NCI-H1092 (cell line): ENCODE measurements at places on chromosomes 3 and 15.

- DNase-seq, result no peak
These were observed 51.5 kb upstream of the NANOGP8 start for GRCh38 chr15:35136321-35137189.

DNA sequence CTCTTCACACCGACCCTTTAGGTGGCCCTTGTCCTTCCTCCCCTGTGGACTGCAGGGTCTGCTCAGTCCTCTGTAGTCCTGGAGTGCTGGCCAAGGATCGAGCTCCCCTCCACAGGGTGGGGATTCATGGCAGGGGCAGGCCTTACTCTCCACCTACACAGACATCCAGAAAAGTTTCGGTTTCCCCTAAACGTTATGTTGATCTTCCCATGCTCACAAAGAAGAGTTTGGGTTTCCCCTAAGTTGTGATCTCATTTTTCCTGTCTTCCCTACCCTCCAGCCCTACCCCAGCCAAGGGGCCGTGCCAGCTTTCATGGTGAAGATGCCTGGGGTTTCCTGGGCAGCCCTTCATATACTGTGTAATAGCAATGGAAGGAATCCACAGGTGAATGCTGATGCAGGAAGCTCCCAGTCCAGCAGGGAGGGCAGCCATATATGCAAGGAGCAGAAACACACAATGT, 10.3 kb downstream of the STOML1 start:
- DNase-seq, result no peak

DNA sequence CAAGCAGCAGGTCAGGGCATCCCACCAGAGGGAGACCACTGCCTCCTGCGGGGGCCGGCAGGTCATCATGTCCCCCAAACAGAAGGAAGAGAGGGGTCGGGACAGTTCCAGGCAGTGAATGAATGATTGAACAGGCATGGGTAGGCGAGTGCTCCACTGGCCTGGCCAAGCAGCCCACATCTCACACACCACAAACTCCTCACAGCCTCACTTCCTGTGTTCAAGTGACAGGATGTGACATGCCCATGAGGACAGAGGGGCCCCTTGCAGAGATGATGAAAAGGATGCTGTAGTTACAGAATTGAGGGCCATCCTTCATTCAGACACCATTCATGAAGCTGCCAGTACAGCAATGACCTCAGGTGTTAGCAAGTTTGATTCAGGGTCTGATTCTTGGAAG, 3.7 kb downstream of the IQSEC1 start:
- DNase-seq, result no peak

DNA sequence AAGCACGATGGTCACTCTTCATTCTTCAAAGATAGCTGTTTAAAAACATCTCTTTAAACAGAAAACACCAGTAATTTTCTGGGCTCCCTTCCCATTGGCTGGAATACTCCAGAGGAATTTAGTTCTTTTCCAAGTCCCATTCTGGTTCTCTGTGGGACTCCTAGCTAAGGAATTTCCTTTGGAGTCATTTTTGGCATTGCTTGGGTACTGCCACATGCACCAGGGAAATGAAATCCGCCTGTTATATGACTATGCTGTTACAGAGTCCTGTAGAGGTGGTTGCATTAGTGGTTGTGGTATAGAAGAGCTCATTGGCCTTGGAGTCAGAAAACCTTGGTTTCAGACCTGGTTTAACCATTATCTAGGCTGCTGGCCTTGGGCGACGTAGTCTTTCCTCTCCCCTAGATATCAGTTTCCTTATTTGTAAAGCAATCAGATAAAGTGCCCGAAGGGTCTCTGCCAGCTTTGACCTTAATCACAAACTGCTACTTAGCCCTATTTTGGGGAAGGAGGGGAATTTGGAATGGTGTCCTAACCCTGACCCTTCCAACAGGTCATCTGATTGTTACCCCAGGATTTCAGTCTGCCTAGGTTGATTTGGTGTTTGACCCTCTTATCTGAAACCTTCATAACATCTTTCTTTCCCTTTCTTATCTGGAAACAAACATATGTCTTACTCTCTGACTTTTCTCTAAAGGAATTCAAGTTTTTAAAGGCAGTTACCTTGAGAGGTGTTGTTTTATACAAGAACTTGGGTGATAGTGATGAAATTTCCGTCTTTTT, 13.4 kb downstream of the RTP1 start:
- DNase-seq, result no peak

GRCh38 chr15:83998486-83998885, 237.1 kb upstream of the GOLGA6L4 start:
- no peak for DNase-seq

DNA sequence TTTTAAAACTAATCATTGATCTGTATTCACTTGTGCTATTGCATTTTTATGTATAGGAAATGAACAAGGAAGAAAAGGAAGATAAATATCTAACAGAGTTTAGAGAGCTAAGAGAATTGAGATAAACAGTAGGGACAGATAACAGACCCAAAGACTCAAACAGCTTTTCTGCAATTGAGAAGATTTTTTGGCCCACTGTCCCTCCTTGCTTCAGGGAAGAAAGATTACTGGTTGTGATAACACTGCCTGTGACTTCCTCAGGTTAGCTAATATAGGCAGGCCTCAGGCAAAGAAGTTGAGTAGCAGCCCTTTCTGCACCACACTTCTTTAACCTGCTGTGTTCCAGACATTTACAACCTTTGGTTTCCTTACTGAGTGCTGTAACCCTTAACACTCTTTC, 2.7 kb upstream of the COX17 start:
- DNase-seq, result no peak

DNA sequence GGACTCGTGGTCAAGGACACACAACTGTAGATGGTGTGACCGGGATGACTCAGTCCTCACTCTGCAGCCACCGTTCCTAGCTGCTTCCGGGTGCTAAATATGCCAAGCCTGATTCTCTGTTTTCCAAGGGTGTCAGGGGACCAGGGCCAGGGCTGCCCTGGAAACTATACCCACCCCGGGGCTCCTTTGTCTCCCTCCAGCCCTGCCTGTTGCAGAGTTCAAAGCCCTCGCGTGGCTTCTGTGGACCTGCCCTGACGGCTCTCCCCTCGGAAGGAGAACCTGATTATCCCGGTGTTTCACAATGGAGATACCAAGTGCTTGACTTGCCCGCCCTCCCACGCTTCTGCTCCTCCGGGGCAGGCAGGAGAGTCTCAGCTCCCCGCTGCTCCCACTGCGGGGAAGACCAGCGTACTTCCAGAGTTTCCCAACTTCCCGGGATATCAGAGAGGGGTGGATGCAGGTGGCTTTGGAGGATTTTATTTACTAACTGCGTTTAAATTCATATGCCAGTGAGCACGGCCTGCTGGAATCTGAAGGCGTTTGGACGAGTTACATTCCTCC, 125.0 kb downstream of the ASB7 start:
- DNase-seq, result no peak

- no peak for DNase-seq
These were observed 33.1 kb upstream of the MED12L start for GRCh38 chr3:151052346-151052745.

GRCh38 chr15:27336676-27337075, 365.7 kb downstream of the GABRG3 start:
- no peak for DNase-seq

GRCh38 chr3:194212845-194213331, 76.9 kb downstream of the HES1 start:
- DNase-seq, result no peak

DNA sequence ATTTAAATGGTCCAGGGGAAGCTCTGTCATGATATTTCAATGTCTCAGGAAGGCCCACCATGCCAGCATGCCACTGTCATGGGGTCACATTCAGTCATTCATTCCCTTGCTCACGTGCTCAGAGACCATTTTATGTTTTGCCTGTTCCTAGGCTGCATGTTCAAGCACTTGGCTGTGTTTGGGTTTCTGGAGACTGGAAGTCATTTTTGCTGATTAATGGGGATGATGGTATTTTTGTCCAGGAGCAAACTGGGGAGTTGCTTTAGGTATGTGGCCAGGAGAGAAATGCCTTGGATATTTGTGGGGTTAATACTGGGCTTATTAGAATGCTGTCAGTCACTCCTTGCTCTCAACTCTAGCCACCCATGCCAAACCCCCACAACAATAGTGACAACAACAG, 303.5 kb downstream of the PTPRG start:
- DNase-seq, result no peak

GRCh38 chr15:66718220-66718988, 16.4 kb downstream of the SMAD6 start:
- DNase-seq, result no peak

- no peak for DNase-seq
These were observed 28.2 kb downstream of the GRAMD2A start for GRCh38 chr15:72169236-72169920.

GRCh38 chr3:25872200-25872877, 82.4 kb downstream of the OXSM start:
- DNase-seq, result no peak

- DNase-seq, result no peak
These were observed 21.9 kb downstream of the KLHL6 start for GRCh38 chr3:183533412-183534132.

- DNase-seq, result no peak
These were observed 45.5 kb downstream of the SATB1 start for GRCh38 chr3:18379647-18380046.

- DNase-seq, result no peak
These were observed 1.6 kb upstream of the UBE2Q2 start for GRCh38 chr15:75841626-75842025.

- DNase-seq, result no peak
These were observed 7.9 kb downstream of the ACP3 start for GRCh38 chr3:132325103-132325606.

DNA sequence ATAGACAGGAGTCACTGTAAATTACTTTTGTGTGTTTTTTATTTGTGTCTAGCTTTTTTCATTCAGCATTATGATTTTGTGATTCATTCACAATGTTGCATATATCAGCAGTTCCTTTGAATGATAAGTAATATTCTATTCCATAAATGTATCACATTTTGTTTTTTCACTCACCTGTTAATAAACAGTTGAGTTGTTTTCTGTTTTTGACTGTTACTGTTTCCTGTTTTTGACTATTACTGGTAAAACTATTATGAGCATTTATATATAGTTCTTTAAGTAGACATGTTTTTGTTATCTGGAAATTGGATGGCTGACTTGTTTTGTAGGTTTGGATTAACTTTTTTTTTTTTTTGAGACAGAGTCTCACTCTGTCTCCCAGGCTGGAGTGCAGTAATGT, 138.4 kb downstream of the RSRC1 start:
- no peak for DNase-seq

DNA sequence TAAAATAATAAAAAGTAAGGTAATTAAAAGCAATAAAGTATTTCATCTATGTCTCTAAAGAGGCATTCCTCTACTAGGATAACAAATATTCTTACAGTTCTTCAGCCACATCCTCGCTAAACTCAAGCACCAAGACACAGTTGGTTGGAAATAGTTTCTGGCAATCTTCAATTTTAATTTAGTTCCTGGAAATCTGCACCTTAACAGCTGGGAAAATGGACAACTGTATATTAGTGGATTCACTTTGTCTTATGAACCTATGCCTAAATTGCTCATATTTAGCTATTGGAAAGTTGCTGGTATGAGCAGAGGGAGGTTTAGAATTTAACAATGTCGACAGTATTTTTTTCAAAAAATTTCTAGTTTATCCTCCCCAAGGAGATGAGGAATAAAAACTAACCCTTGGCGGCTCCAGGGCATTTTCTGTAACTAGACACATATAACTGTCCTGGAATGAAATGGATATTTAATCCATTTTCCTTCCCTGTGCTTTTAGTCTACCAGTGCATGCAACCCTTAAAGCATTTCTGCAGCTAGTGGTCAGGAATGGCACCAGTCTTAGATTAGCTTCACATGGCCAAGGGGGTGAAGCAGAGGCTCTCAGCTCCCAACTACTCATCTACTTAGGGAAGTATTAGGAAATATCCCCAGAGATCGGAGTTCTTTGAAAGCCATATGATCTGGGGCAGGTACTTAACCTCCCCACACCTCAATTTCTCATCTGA, 290.0 kb upstream of the THBS1 start:
- DNase-seq, result no peak

GRCh38 chr3:59908280-59908679, 858.5 kb upstream of the CFAP20DC start:
- no peak for DNase-seq

DNA sequence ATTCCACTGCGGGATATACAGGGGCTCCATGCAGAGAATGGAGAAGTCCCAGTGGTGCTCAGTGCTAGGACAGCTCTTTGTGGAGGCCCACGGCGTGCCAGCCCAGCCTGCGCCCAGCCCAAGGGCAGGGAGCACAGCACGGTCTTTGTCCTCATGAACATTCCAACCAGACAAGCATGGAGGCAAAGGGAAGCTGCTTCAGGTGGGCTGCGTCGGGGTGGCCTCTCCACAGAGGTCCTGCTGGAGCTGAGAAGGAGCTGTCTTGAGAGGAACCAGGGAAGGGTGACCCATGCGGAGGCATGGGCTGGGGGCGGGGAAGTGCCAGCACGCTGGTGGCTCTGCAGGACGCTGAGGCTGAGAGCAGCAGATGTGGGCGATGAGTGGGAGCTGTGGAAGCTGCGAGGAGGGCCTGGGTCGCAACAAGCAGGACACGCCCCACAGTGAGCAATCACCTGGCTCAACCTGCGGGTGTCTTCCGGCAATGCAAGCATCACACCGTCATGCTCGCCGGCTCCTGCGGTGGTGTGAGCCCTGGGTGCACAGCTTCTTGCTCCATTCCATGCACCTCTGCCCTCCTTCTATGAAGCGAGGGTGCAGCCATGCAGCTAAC, 14.0 kb upstream of the KLF15 start:
- no peak for DNase-seq

- no peak for DNase-seq
These were observed 2.4 kb downstream of the EIF4G1 start for GRCh38 chr3:184316792-184317191.

- DNase-seq, result no peak
These were observed 13.5 kb downstream of the STARD5 start for GRCh38 chr15:81310480-81310879.

- DNase-seq, result no peak
These were observed 18.2 kb downstream of the VGLL4 start for GRCh38 chr3:11625376-11626083.

DNA sequence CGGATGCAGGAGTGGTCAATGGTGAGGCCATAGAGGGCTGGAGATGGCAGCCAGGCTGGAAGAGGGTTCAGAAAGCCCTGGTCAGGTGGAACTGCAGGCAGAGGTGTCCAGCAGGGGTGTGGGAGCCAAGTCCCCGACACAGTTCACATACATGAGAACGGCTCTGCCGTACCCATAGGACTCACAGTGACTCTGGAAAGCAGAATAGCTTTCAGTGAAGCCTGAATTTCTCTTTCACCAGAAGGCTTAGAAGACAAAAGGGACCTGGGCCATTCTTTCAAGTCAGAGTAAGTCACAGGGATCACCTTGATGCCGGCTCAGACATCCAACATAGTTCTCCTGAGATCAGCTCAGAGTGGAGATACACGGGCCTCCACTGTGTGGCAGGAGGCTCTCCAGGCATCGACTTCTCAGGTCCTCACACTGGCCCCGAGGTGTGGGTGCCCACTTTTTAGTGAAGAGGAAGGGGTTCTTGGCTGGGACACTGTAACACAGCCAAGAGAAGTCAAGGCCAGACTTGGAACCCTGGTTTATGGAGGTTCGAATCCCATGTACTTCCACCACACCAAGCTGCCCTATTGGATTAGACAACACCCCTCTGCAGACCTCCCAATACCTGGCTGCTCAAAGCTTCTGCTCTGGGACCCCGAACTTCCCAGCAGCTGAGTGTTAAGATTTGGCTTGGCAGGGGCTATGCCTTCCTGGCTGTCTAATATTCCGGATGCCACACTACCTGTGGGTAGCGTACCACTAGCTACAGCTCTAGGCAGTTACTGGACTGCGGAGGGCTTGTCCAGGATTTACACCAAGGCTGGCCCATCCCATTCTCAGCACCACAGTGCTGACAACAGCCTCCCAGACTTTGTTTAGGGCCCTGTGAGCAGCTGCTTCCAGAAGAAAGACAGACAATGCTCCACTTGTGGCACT, 40.4 kb upstream of the RAB6B start:
- DNase-seq, result no peak

GRCh38 chr3:193594946-193595689, 2.1 kb downstream of the OPA1 start:
- DNase-seq, result no peak
